Progenitor cell of endocrine pancreas (in vitro differentiated cells): ENCODE measurements at places on chromosomes 4 and X. TPM values are rescaled to one million over a fixed set of nuclear protein-coding genes. Genes with fewer than 3 reads are reported as not detected.

- DNase-seq = no peak
Measured at GRCh38 chr4:16051132-16051531, 32.7 kb downstream of the PROM1 start.

DNA sequence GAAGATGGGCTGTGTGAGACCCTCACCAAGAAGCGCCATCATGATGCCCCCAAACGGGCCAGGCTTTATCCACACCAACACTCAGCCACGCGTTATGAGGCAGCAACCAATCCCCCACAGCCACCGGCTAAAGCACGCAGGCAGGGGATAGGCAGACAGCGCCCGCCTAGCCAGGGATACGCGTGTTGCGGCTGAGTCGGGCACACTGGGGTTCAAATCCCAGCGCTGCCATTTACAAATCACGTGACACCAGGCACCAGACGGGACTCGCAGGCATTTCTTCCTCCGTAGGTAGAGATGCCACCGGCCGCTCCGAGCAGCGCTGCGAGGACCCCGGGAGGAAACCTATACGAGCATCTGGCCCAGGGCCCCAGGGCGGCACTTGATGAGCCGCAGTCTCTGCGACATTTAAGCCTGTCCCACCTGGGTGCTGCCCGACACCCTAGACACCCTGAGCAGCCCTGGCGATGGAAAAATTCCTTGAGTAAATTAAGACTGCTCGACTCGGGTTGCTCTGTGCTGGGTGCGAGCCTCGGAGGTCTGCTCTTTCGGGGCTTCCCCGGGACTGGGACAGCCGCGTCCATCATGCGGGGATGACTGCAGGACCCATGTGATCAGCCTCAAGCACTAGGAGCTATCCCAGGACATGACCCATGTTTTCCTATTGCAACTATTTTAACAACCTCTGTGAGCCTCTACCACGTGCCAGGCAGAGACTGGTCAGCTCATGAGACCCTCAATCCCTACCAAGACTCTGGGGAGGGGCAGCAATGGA is 6.3 kb downstream of the ABLIM2 start:
- no peak for DNase-seq

DNA sequence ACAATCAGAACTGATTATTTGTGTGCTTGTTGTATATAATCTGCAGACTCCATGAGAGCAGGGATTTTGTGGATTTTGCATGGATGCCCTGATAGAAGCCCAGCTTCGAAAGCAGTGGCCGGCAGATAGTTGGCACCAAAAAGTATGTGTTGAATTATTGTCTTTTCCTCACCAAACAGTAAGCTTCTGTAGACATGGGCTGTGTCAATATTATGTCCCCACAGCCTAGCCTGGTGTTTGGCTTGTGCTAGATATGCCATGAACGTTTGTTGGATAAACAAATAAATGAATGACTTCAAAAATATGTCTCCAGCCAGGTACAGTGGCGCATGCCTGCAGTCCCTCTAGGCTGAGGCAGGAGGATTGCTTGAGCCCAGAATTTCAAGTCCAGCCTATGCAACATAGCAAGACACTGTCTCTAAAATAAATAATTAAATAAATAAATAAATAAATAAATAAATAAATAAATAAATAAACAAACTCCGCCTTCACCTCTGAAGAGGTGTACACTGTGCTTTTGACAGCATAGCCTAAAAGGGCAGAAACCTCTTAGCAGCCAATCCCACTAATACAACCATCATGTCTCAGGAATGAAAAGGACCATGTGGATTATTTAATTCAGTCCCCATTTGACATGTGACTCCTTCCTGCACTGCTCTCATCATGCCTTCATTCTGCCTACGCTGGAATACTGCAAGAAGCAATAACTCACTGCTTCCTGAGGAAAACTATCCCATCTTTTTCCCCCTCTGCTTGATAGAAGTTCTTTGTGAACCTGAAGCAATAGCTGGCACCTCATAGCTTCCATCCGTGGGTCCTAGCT is 335.2 kb downstream of the FBXW7 start:
- no peak for DNase-seq

GRCh38 chrX:95056901-95057300 is 1382.9 kb downstream of the FAM133A start:
- DNase-seq = no peak

GRCh38 chr4:65089666-65090065 is 580.6 kb downstream of the EPHA5 start:
- no peak for DNase-seq

GRCh38 chr4:7295911-7296660 is 103.7 kb downstream of the SORCS2 start:
- no peak for DNase-seq

GRCh38 chr4:125693228-125693627 is 378.5 kb downstream of the FAT4 start:
- no peak for DNase-seq

DNA sequence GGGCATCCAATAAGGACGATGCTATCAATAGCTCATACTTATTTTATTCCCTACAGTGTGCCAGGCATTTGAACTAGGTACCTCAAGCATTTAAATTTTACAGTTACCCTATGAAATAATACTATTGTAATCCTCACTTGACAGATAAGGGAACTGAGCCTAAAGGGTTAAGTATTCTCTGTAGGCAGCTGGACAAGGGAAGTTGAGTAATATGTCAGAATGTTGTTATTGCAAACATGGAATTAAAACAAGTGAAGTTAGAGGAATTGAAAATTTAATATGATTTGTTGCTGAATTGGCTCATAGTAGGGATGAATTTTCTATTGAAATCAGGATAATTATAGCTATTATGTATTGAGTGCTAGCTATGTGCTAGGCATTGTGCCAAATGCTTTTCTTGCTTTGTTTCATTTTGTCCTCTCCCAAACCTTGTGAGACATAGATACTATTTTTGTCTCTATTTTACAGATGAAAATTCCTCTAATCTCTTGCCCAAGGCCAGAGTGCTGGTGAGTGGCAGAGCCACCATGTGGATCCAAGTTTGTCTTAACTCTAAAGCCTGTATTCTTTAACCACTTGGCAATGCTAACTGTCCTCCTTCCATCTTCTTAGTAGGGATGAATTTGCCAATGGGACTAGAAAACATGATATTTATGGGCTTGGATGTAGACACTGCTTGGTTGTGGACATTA is 58.1 kb downstream of the TMEM164 start:
- DNase-seq = no peak

- DNase-seq = no peak
Measured at GRCh38 chr4:4645743-4646142, 103.9 kb upstream of the STX18 start.

The H2BW2 gene
- total RNA-seq = not detected in 2 replicates

The IL2RG gene
- 0.16 and 0.41 TPM in 2 replicates for total RNA-seq

DNA sequence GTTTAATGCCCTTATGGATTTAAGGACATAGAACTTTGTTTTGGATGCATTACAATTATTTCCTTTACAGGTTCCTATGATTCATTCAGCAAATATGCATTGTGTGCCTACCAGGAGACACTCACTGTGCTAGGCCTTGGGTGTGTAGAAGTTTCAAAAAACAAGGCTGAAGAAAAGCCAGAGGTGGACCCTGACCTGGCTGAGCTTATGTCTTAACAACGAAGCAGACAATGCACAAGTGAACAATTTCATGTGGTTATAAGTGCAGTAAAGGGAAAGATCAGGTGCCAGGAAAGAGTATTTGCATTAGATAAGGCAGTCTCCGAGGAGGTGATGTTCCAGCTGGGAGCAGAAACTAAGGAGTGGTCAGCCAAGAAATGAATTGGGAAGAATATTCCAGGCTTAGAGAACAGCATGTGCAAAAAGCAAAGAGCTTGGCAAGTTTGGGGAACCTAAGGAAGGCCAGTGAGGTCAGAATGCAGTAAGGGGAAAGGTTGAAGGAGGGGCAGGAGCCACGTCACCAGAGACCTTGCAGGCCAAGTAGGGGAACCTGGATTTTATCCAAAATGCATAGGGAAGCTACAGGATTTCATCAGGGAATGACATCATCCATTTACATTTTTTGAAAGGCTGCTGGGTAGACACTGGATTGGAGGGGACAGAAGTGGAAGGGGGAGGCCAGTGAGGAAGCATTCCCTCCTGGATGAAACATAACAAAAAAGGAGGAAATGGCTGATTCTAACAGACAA is 193.6 kb downstream of the SOWAHB start:
- DNase-seq = no peak

The ZCCHC12 gene
- total RNA-seq = 2.3 and 3.2 TPM in 2 replicates

DNA sequence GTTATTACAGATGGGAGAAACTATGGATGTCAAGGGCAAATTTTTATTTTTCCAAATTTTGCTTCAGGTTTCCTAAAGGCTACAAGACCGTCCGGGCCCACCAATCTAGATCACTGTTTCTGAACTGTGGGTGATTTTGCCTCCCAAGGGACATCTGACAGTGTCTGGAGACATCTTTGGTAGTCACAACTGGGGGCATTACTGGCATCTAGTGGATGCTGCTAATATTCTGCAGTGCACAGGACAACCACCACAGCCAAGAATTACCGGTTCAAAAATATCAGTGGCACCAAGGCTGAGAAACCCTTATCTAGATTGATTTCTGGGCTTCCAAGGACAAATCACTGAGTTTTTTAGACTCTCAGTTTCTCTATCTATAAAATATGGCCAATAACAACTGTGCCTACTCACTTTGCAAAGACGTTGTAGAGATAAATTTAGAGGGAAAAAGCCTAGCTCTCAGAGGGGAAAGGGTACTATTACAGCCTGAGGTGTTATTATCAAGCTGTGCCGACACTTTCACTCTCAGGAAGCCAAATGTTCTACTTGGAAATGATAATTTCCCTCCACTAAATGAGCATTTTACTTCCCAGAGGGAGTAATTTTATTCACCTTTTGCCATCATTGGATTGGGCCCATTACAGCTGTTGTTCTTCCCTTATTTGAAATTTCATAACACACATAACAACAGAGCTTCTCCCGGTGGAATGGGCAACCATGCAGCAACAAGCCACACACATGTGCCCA is 442.1 kb downstream of the CENPC start:
- DNase-seq = no peak

GRCh38 chr4:76179398-76180318 is 31.5 kb upstream of the NUP54 start:
- peak; percentile 72 for DNase-seq

The FAM47E gene
- 3.4 and 4.0 TPM in 2 replicates for total RNA-seq

- peak; percentile 21 for DNase-seq
Measured at GRCh38 chrX:51144828-51145442, 187.7 kb upstream of the NUDT10 start.

DNA sequence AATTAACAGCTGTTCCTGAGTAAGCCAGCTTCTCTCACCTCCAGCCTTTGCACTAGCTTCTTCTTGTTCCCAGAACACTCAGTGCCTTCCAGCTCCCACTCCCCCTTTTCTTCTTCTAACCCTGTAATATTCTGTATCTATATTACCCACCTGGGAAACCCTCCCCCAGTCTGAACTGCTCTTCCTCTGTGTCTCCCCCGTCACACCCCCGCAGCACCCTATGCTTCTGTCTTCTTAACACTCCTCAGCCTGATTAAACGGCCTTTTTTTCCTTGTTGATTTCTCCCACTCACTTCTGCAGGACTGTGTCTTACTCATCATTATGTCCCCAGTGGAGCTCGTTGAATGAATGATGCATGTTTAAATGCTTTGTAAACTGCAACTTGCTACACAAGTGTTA is 9.0 kb upstream of the LONRF3 start:
- no peak for DNase-seq

The MAD2L1 gene
- 28.1 and 32.5 TPM in 2 replicates for total RNA-seq

The UGT2B7 gene
- 1.1 and 1.2 TPM in 2 replicates for total RNA-seq

DNA sequence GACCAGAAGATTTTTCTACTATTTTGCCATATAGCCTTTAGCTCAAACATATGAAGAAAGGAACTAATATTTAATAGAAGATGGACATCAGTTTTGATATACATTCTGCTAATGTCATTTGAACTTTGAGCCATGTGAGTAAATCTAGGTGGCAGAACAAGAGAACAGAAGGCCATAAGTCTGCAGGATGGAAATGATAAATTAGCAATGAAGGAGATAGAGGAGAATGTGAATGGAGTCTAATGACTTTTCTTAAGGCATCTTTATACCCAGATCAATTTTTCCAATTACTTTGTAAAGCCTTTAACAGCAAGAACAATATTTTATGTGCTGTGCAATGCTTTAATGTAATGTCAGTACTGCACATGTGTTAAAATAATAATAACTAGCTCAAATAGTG is 30.1 kb upstream of the ALG13 start:
- DNase-seq = no peak

DNA sequence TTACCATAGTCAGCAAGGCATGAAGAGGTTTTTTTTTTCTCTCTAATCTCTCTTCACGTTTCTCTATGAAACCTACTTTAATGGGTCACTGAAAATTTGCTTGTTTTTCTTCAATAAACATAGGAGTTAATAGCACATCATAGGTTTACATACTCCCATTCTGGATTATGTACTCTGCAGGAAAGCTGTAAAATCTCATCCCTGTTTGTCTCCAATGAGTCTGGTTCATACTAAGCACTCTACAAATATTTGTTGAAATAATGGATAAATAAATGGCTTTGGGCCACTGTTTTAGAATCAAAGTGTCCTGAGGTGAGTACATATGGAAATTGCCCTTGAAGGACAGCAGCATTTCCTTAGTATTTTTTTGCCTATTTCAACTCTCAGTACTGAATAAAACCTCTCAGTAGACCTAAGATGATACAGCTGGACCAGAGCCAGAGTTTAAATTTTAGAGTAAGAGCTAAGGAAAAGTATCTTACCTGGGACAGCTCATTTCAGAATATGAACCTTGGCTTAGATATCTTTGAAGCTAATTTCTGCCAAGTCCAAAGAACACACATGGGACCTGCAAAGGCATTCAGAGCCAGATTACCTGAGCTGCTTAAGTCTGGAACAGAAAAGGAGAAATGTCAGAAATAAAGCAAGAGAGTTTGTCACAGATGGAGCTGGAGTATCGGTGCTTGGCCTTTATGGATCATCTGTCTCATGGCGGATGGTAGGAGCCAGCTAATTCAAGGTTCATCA is 34.4 kb downstream of the PF4 start:
- DNase-seq = no peak

- DNase-seq = no peak
Measured at GRCh38 chr4:113335746-113336145, 286.3 kb downstream of the ANK2 start.

The SPATA4 gene
- total RNA-seq = 0.33 and 0.93 TPM in 2 replicates

GRCh38 chrX:68838571-68838910 is 9.7 kb downstream of the EFNB1 start:
- DNase-seq = no peak

The SPANXA1 gene
- total RNA-seq = not detected in 2 replicates

DNA sequence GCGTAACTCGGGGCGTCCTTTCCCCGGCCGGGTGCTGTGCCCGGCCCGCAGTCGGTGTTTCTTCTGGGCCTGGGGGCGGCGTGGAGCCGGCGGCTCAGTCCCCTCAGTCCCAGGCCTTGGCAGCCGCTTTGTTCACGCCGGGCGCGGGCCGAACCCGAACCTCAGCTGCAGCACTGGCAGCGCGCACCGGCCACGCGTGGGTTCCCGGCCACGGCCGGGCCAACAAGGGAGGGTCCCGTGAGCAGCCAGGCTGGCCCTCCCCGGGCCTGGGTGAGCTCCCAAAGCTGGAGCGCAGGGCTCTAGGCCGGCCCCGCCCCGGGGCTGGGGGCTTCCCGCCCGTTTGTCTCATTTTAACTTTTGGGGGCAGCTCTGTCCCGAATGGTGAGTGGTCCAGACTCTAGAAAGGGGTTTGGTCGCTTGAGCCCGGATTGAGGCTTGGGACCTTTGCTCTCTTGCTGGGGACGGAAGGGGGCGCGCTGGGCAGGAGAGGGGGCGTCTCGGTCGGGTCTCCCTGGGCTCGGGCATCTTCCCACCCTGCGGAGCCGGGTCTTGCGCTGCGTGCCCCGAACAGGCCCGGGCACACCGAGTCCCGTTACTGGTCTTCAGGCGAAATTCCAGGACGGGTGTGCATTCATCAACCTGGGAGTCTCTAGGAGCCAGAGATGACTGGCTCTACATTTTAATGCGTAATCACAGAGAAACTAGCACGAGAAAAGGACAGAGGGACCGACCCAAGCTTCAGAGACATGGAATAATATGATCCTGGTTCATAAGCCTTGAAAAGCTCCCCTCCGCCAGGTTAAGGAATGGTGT is 177.1 kb downstream of the CBR4 start:
- peak; percentile 44 for DNase-seq
